ENCODE measurements at places on chromosomes 7 and 10. TPM values are rescaled to one million over a fixed set of nuclear protein-coding genes. Genes with fewer than 3 reads are reported as not detected.

Gene SEMA3D
- polyA plus RNA-seq, result 72.9 TPM

Gene FFAR4
- polyA plus RNA-seq, result not detected

Gene VGF
- not detected for polyA plus RNA-seq

Gene CAMK2B
- 1,562 TPM for polyA plus RNA-seq

Gene TRIL
- 36.2 TPM for polyA plus RNA-seq

Gene PRLHR
- polyA plus RNA-seq, result not detected

Gene PNLIPRP1
- polyA plus RNA-seq, result not detected

Gene OPN4
- polyA plus RNA-seq, result 1.6 TPM

Gene LAMB1
- 115 TPM for polyA plus RNA-seq

Gene PIK3AP1
- 2.2 TPM for polyA plus RNA-seq

All from muscle of arm (tissue), 14 donors.